HepG2 (cell line): ENCODE measurements at places on chromosomes 12 and 14. TPM values are rescaled to one million over a fixed set of nuclear protein-coding genes. Genes with fewer than 3 reads are reported as not detected.
A peak's percentile ranks its signal among the peaks of the same experiment; 100 is the strongest.

DNA sequence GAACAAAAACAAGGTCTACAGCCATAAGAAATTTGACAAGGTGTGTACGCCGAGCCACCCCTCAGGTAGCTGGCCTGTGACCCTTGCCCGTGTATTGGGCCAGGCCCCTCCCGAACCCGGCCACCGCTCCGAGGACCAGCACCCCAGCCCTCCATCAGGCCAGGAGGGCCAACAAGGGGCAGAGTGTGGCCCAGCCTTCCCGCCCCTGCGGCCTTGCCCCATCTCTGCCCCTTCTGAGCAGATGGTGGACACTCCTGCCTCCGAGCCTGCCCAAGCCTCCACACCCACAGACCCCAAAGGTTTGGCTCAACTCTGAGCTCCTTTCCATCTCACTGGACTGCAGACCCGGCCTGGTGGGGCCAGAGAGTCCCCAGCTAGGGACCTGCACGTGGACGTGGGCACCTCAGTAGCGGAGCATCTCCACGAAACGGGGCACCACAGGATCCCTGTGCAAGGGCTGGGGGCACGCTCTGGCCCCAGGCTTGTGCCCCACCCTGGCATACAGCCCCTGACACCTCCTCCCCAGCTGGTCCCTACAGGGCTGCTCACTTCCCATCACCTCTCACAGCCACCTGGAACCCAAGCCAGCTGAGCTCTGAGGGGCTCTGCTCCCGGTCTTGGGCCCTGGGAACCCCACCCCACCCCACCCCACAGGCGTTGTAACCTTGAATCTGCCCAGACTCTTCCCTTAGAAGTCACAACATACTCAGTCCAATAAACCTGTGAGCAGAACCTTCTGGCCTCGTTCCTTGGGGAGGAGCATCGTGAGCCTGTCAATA, 3.3 kb downstream of the P2RX2 start:
- DNase-seq = no peak

- DNase-seq = peak; percentile 27
Measured at GRCh38 chr14:106556665-106557289, 1030.4 kb downstream of the TMEM121 start.

Gene ADCY6
- total RNA-seq = 6.8 and 10.6 TPM in 2 replicates

Gene NTS
- total RNA-seq = 0.13 TPM in 1 of 2 replicates, not detected in the other

Gene SERPINA6
- total RNA-seq = 144 and 260 TPM in 2 replicates

Gene TMED8
- total RNA-seq = 11.7 and 17.5 TPM in 2 replicates

DNA sequence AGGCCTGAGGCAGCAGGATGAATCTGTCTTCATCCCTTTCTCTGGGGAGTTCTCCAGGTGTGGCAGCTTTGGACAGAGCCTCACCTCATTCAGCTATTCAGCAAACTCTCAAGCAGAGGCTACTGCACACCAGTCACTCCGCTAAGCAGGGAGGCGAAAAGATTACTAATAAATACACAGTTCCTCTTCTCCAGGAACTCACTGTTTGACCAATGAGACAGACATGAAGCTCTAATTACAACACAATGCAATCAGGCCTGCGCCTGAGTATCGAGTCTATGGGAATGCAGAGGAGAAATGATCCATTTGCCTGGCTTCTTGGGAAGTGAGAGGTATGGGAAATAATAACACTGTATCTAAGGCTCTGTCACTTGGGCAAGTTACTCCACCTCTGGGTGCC, 178.1 kb downstream of the CRADD start:
- DNase-seq = no peak

GRCh38 chr12:28582672-28583376, 392.6 kb downstream of the CCDC91 start:
- no peak for DNase-seq

DNA sequence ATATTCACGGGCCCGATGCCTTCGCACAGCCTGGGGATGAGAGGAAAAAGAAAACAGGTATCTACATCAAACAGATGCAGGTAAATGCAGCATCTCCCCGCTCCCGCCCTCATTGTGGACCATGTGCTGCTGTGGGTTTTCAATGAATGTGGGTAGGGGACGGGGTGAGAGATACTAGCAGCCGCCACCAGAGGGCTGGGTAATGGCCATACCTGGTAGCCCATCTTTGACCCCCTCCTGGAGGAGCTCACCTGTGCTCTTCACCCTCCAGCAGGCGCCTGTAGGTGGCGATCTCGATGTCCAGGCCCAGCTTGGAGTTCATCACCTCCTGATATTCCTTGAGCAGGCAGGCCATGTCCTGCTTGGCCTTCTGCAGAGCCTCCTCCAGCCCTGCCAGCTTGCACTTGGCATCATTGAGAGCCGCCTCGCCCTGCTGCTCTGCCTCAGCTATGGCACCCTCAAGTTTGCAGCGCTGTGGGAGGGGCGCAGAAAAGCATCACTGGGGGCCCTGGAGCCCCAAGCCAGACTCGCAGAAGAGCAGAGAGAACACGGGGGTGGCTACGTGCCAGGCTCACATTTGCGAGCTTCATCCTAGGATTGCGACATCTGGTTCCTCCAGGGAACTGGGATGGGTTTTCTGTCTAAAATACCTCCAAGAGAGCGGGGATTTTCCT, 10.2 kb downstream of the KRT82 start:
- DNase-seq = peak; percentile 33

DNA sequence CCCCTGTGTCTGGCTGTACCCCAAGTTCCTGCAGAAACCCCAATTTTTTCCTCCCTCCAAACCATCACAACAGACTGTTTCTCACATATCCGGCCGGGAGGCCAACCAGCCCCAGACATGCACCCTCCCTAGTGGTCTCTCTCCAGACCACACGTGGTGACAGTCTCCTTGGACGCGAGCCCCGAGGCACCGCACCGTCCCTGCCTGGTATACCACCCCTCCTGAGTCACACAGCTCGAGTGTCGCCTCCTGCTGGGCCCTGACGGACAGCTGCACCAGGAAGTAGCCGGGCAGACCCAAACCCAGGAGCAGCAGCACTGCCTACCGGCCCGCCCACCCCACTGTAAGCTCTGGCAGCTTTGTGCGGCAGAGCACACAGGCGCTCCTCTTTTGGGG, 97.4 kb downstream of the RFLNA start:
- DNase-seq = no peak

Gene OR6C2
- total RNA-seq = not detected in 2 replicates

GRCh38 chr14:94571950-94572349, 9.3 kb upstream of the SERPINA5 start:
- peak; percentile 37 for DNase-seq

DNA sequence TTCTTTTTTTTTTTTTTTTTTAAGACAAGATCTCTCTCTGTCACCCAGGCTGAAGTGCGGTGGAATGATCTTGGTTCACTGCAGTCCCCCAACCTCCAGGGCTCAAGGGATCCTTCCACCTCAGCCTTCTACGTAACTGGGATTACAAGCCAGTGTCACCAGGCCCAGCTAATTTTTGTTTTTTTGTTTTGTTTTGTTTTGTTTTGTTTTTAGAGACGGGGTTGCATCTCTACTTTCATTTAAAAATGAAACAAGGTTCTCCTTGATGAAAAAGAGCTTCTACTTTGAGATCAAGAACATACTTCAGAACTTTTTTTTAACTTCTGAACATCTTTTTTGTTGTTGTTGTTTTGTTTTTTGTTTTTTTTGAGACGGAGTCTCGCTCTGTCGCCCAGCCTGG, 121.7 kb upstream of the PRB2 start:
- DNase-seq = no peak

Gene IKBIP
- 50.4 and 55.5 TPM in 2 replicates for total RNA-seq

GRCh38 chr12:4322726-4323125, 1.7 kb downstream of the TIGAR start:
- DNase-seq = no peak

- no peak for DNase-seq
Measured at GRCh38 chr14:99246536-99247097, 25.4 kb downstream of the BCL11B start.

- DNase-seq = no peak
Measured at GRCh38 chr12:108649126-108649525, 15.4 kb upstream of the SELPLG start.

DNA sequence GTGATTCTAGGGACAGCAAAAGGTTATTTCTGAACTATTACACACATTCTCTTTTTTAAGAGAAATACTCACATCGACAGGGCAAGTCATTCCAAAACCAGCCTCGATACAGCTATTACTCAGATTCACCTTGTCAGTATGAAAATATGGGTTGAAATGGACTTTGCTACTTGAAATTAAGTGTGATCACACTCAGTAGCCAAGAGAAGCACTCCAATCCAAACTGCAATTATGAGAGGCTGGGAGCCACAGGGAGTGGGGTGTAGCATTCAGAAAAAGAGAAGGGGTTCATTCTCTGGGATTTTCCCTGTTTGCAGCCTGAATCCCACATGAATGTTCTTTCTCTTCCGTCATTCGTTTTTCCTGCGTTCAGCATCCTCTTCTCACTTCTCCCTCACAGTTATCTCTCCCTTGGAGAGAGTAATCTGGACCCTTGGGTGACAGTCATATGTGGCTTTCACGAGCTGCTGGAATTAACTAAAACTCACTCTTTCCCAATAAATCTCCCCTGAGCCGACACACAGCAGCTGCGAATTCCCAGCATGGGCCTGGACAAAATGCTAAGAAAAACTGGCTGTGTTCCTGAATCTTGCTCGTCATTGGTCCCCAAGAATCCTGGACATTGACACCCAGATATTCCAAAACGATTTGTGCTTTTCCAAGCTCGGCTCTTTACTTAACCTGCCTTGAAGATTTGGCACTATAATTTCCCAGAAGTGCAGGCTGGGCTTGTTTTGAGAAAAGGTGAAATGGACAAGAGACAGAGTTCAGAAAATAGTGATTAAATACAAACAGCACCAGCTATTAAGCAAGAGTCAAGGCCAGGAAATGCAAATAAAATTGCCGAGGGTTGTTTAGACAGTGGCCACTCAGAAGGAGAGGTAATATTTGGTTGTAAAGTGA, 199.5 kb upstream of the PLEKHG7 start:
- DNase-seq = peak; percentile 60

DNA sequence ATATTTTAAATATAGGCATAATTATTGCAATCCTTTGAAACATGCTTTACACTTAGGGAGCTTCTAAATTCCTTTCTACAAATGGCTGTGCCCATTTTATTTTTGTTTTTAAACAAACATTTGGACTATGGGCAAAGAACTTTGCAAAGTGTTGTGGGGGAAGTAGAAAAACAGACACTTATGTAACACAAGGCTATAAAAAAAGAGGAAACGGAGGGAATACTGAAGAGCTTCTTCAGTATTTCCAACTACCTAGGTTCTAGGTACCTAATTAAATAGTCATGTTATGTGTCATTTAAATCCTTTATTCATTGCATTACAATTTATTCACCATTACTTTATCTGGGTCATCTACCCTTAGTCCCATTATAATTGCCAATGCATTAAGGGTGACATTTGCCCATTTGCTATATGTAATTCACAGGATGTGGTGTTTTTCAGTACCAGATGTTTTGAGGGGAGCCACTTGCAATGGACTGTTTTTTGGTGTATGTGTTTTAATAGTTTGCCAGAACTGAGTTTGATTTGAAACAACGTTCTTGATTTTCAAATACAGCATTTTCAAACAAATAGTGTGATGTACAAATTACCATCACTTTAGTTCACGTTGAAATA, 1.5 kb upstream of the MSRB3 start:
- DNase-seq = no peak

- DNase-seq = no peak
Measured at GRCh38 chr14:23528555-23528954, 23.0 kb downstream of the ZFHX2 start.

Gene LRP1-AS
- total RNA-seq = not detected in 2 replicates

- peak; percentile 25 for DNase-seq
Measured at GRCh38 chr12:47686645-47687240, 19.1 kb downstream of the RPAP3 start.

Gene PIANP
- not detected in 2 replicates for total RNA-seq

Gene SMCO2
- not detected in 2 replicates for total RNA-seq

DNA sequence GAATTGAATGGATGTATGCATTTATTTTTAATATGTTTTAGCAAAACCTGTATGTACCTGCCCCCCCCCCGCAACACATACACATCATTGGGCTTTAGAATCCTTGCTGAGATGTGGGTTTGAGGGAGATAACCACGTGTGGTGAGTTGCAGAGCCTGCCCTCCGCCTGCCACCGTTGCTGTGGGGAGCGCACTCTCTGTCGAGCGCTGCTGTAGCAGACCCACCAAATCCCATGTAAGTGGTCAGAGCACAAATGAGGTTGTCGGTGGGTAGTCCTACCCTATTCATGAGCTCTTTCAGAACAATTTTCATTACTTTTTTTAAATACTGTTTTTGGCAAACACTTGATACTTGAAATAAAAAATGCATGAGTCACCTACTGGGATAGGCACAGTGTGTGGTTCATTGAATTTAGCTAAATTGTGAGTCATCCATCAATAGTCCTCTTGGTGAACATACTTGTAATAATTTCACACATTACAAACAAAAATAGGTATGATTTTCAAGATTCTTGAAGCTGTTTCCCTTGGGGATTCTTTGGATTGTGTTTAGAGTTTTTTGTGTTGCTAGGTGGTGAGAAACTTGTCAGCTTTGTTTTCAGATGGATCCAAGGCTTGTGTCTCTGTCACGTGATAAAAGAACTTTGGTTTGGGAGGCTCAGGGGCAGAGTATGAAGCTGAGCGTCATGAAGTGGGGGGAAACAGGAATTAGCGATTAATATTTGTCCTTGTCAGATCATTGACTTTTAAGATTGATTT, 107.6 kb downstream of the PTCSC3 start:
- DNase-seq = no peak

DNA sequence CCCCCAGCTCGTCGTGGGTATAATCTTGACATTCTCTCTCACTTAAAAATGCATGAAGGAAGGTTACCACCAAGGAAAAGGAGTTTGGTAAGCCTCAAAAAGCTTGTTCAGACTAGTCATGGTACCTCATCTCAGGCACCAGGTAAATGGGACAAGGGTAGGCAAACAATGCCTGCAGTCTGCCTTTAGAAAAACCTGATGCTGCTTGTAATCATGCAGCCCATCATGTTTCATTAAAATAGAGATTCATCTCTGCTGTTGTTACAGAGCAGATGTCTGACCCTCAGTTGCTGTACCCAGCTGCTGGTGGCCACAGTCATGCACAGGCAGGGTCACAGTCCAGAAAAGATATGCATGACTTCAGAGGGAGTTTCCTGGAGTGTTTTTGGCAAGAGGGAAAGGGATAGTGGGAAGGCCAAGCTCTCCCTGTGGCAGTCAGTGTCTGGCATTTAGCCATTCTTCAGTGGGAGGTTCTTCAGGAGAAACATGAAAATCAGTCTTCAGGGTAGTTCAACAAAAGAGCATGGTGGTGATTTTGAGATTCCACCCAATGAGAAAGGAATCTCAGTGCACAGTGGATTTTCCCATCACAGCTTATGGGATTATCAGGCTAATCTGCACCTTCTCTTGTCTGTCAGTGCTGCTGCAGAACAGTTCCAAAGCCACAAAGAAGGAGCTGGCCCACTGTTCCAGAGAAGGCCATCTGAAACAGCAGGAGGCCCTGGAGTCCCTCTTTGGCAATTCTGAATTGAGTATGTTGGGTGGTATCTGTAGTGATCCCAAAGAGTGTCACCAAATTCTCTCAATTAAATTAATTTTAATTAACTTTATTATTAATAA, 202.7 kb upstream of the FRMD6 start:
- DNase-seq = no peak

DNA sequence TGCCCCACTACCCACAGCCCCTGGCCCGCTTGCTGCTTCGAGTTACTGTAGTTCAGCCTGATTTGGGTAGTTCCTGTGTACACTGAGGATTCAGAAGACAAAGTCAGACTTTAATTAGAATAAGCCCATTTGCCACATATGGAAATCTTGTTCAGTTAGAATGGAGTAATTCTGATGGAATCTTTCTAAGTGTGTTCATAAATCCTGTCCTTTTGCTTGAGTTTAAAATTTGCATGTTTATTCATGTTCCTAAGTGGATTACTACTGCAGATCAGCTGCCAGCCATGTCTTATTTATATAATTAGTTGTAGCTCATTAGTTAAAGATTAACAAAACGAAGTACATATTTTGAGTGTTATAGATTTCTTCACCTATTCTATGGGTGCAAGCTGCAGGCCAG, 504.5 kb downstream of the PCNX1 start:
- no peak for DNase-seq
